NCI-H748 treated with DMSO at 0.1 percent for 48 hours (cell line): ENCODE measurements at places on chromosomes 3 and 15.

- no peak for DNase-seq
Observed at GRCh38 chr3:52532838-52533622, 627 bp downstream of the NT5DC2 start.

DNA sequence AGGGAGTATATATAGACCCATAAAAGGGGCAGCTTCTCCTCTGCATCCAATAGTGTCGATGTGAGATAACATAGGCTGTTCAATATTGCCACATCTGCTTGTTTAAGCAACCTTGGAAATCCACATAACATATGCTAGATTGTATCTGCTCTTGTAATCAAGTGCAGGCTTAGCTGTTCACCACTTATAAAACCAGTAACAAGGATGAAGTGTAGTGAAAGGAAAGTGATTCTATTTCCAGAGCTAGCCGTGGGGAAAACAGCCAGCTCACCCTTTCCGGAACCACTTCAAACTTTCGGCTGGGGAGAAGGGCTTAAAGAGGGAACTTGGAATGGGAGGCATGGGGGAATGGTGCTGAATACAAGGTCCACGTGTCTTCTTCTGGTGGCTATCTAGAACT lies 204.0 kb downstream of the TAFA4 start:
- no peak for DNase-seq

- DNase-seq: no peak
Observed at GRCh38 chr15:89136818-89137772, 48.8 kb downstream of the ABHD2 start.

DNA sequence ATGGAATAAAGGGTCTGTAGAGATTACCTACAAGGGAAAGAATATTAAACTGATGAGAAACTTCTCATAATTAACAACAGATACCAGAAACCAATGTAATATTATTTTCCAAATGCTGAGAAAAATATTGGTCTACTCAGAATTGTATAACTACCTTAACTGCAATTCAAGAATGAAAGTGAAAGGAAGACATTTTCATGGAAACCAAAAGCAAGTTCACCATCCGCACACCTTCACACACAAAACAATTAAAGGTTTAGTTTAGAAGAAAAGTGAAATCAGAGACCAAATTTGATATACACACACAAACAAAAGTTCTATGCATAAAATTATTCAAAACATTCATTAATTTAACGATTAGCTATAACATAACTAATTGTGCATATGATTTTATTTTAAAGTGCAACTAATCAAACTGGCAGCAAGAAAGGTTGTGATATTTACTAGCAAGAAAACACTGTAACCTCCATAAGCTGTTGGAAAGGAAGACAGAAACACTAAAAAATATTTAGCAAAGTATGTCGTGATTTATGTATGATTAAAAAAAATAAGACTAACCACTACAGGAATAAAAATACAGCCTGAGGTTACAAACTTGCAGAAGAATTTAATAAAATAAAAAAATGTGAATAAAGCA lies 395.5 kb downstream of the FGF12 start:
- no peak for DNase-seq

DNA sequence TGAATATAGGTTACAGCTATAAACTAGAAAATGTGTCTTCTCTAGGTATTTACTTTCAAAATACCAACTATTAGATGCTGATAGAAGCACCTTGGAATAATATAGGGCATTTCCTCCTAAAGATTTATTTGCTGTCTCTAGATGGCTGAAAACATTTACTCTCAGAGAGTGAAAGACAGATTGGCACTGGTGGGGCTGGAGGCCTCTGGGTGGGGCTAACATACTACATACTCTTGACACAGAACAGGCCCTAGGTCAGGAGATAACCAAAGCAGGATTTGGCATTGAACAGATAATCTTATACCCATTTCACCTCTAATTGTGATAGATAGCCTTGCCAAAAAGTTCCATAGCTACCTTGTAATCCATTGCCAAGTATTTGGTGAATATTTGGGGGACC lies 253.3 kb upstream of the TBC1D5 start:
- no peak for DNase-seq
